Globus pallidus (tissue), 1 donor: ENCODE measurements at places on chromosomes 7 and 10.

DNA sequence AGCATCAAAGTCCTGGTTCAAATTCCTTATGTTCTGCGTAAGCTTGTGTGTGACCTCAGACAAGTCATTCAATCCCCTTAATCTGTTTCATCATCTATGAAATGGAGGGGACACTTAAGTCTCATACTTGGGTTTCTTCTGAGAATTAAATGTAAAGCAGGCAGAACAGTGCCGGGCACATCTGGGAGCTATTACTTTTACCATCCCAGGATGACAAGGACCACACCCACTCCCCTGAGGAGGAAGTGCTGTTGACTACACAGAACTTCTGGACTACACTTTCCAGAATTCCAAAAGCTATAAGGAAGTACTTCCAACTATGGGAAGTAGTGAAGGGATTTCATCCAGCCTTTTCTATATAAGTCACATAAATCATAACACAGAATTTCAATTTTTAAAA is 294.9 kb downstream of the IPMK start:
- no peak for DNase-seq

- DNase-seq: no peak
Measured at GRCh38 chr7:100257017-100257416, 37.3 kb downstream of the PVRIG start.

GRCh38 chr10:63264617-63265221 is 131.6 kb downstream of the NRBF2 start:
- DNase-seq: no peak

GRCh38 chr10:59393349-59393748 is 31.0 kb upstream of the FAM13C start:
- DNase-seq: no peak

DNA sequence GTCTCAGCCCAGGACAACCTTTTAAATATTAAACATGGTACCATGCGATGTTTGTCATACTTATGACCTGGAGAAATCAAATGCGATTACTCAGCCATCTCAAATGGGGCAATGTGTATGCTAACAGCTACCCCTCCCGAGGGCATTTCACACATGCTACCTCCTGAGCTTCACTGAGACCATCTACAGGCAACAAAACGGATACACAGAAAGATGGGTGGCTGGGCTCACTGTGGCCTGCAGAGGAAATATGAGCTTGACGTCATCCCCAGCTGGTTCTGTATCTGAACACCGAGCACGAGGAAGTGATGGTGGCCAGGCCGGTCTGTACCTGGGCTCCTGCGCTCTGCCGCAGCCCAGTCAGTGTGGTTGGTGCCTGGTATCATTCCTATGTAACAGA is 374.3 kb downstream of the RPS24 start:
- no peak for DNase-seq
